Mesothelial cell of epicardium (in vitro differentiated cells): ENCODE measurements at places on chromosomes 2 and 18.

DNA sequence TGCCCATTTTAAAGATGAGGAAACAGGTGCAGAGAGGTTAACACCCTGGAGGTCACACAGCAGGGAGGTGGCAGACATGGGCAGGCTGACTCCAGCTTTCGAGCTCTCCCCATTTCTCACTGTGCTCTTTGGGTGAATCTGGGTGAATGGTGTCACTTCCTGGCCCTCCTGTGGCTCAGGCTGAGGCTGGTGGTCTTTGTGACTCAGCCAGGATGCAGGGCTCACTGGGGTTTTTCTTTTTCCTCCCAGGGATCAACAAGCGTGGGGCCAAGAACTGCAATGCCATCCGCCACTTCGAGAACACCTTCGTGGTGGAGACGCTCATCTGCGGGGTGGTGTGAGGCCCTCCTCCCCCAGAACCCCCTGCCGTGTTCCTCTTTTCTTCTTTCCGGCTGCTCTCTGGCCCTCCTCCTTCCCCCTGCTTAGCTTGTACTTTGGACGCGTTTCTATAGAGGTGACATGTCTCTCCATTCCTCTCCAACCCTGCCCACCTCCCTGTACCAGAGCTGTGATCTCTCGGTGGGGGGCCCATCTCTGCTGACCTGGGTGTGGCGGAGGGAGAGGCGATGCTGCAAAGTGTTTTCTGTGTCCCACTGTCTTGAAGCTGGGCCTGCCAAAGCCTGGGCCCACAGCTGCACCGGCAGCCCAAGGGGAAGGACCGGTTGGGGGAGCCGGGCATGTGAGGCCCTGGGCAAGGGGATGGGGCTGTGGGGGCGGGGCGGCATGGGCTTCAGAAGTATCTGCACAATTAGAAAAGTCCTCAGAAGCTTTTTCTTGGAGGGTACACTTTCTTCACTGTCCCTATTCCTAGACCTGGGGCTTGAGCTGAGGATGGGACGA lies 13.2 kb downstream of the ITM2C start:
- no peak for DNase-seq

DNA sequence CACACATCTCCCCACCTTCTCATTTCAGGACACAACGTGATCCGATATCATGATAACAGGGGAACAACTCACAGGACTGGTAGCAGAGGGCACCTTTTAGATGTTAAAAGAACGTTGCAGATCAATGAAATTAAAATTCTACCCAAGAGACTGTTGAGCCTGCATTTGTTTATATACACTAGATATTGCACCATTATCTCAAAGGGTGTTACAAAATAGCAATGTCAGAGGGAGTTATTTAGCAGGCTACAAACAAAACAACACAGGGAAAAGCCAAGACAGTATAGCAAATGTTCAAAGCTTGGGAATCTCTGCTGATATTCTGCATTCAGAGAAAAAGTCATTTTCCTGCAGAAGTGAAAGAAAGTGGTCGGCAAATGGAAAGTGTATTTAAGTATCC lies 139.5 kb downstream of the MYO5B start:
- DNase-seq, result no peak

DNA sequence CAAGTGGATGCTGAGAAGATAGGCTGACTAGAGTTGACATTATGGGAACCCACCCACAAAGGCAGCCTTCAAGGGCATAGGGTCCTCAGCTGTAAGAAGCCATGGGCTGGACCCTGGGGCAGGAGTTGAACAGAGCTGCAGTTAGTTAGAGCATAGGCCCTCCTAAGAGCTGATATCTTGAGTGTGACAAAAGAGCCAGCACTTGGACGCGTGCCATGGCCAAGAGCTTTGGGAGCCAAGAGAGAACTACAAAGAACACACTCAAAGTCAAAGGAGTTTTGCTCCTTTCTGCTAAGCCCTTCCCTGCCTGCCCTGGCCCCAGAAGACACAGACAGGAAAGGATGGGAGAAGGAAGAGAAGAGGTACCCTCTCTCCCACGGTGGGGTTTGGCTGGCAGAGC lies 29.9 kb upstream of the AGAP1 start:
- no peak for DNase-seq

GRCh38 chr2:36478332-36478738 lies 119.6 kb downstream of the FEZ2 start:
- no peak for DNase-seq

DNA sequence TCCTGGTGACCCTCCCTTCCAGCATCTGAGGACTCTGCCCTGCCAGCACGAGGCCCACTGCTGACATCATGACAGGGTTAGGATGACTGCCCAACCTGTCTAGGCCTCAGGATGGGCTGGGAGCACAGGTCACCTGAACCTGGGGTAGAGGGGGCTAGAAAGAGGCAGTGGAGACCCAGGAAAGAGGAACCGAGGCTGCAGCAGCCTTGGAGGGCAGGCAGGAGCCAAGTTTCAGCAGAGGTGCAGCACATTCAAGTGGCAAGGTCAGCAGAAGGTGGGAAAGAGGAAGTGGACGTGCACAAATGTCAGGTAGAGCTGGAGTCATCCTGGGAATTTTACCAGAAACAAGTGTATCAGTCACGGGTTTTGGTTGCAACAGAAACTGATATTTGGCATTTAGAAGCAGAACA lies 13.6 kb upstream of the RAB10 start:
- DNase-seq, result no peak

DNA sequence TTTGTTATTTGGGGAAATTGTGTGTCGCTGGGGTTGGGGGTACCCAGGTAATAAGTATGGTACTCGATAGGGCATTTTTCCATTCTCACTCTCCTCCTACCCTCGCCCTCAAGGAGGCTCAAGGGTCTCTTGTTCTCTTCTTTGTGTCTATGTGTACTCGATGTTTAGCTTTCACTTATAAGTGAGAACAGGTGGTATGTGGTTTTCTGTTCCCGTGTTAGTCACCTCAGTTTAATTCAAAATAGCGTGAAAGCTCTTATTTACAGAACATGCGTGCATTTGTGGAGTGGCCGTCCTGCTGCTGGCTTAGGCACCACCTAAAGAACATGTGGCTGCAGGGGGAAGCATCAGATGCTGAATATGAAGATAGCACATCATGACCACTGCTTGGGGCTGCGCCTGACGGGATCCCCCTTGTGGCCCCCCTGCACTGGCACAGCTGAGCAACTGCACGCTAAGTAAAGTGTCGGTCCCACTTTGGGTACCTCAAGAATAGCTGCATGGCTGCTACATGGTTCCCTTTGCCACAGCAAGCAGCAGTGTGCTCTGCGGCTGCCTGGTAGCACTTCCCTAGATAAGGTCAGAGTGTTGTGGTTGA lies 569.0 kb downstream of the DCDC2C start:
- no peak for DNase-seq

- no peak for DNase-seq
Measured at GRCh38 chr2:149729586-149729985, 142.0 kb upstream of the MMADHC start.

DNA sequence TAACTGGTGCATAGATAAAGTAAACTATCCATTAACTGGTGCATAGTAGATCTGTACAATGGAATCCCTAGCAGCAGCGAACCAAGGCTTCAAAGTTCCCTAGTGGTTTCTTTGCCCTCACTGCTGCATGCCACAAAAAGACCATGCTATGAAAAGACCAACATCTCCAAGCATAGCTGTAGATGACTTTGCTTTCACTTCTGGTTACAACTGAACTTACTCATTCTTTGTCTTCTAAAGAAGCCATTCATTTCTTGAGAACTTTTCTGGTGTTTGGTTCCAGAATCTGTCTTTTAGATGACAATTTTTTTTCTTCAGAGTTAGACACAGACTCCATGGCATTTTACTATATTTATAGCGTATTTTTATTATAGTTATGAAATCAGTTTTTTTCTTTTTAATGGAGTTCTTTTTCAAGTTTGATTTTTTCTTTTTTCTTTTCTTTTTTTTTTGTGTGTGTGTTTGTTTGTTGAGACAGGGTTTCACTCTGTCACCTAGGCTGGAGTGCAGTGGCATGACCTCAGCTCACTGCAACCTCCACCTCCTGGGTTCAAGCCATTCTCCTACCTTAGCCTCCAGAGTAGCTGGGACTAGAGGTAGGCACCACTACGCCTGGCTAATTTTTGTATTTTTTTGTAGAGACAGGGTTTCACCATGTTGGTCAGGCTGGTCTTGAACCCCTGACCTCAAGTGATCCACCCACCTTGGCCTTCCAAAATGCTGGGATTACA lies 63.6 kb downstream of the SLC35F5 start:
- DNase-seq, result no peak

DNA sequence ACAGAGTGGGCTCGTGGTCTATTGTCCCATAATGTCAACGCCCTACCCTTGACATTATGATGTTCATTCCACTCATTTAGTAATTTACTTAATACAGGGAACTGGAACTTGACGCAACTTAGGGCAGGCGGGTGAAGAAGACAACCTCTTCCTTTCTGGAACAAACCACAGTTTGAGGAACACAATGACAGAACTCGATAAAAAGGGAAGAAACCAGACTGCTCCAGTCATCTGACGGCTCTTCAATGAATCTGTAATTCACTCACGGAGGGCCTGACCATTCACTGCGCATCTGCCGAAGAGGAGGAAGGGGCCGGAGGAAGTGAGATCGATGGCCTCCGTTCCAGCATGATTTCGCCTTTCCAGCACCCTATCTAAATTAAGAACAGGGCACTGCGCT lies 83.2 kb downstream of the BCL2 start:
- no peak for DNase-seq

- DNase-seq, result no peak
Measured at GRCh38 chr2:3486047-3487027, 33.0 kb downstream of the ADI1 start.

DNA sequence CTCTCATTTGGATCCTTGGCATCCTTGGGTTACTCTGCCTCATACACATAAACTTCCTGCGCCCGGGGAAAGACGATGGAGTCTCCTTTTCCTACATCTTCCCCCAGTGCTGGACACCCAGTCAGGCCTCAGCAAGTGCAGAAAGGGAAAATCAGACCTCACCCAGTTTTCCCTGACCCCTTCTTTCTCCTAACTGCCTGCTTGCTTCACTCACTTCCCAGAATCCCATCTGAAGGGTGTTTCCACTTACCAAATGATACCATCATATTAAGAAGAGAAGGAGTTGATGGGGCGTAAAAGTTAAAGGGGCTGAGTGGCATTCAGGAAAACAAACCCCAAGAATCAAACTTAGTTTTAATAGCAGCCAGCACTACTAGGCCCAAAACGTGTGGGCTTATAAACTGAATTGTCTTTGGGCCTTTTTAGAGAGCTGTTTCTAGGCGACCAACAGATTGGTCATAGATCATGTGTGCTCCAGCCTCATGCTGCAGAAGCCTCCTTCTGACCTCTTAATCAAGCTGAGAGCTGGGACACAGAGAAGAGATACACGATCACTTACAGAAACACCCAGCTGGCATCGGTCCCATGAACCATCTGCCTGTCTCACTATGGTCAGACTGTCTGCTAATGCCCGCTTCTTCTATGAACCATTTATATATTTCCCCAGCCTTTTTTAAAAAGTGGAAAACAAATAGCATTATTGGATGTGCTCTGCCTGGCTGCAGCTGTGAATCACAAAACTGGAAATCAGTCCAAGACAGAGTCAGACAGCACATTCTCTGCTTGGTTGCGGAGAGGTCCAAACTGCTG lies 165.7 kb upstream of the SLC14A2 start:
- DNase-seq, result no peak
